ENCODE measurements at places on chromosomes 5 and 9. TPM values are rescaled to one million over a fixed set of nuclear protein-coding genes. Genes with fewer than 3 reads are reported as not detected.

The IFNA2 gene
- not detected for total RNA-seq

The IFNB1 gene
- not detected for total RNA-seq

The PFN3 gene
- not detected for total RNA-seq

The IL9 gene
- not detected for total RNA-seq

The COL23A1 gene
- 27.4 TPM for total RNA-seq

The MEIKIN gene
- not detected for total RNA-seq

The RLN2 gene
- total RNA-seq = 0.44 TPM

The ERAP2 gene
- total RNA-seq = 6.7 TPM

The SEMA6A gene
- total RNA-seq = 6.3 TPM

The SOHLH1 gene
- not detected for total RNA-seq

The RIMOC1 gene
- 15.3 TPM for total RNA-seq

The SPOUT1 gene
- total RNA-seq = 17.5 TPM

The UBE2QL1 gene
- total RNA-seq = 25.5 TPM

The SV2C gene
- 0.44 TPM for total RNA-seq

The SLC25A48 gene
- not detected for total RNA-seq

The QRFP gene
- total RNA-seq = not detected

The C5orf52 gene
- not detected for total RNA-seq

The SLC27A6 gene
- 61.1 TPM for total RNA-seq

The TICAM2 gene
- total RNA-seq = 2.3 TPM

The TXNDC8 gene
- total RNA-seq = not detected

The LCN1 gene
- total RNA-seq = not detected

The SLC2A8 gene
- total RNA-seq = 16.1 TPM

The DNAJC25 gene
- 5.5 TPM for total RNA-seq

The MAP1B gene
- total RNA-seq = 73.2 TPM

The ALDH1A1 gene
- total RNA-seq = 20.7 TPM

The SLC36A2 gene
- 0.16 TPM for total RNA-seq

The IL4 gene
- total RNA-seq = not detected

The F2RL2 gene
- total RNA-seq = 0.22 TPM

The FCN2 gene
- not detected for total RNA-seq

The SH3TC2 gene
- 9.4 TPM for total RNA-seq

The LCN9 gene
- total RNA-seq = not detected

The PRSS3 gene
- not detected for total RNA-seq

The SLC9A3 gene
- total RNA-seq = 0.91 TPM

The C1QTNF3 gene
- total RNA-seq = 0.49 TPM

The MYMK gene
- total RNA-seq = not detected

The PCDHB4 gene
- 0.80 TPM for total RNA-seq

The PTPRD gene
- total RNA-seq = 15.6 TPM

The RASGRF2 gene
- 4.8 TPM for total RNA-seq

The POLK gene
- 21.1 TPM for total RNA-seq
